Epithelial cell of umbilical artery (primary cell): ENCODE measurements at places on chromosomes 5 and 9. TPM values are rescaled to one million over a fixed set of nuclear protein-coding genes. Genes with fewer than 3 reads are reported as not detected.

Gene CDH9
- total RNA-seq: not detected in 2 replicates

Gene ZNF658
- total RNA-seq: 2.9 and 5.3 TPM in 2 replicates

Gene TMEM174
- total RNA-seq: not detected in 2 replicates

Gene PPP3R2
- total RNA-seq: not detected in 2 replicates

Gene FOXD1
- 0.30 and 0.32 TPM in 2 replicates for total RNA-seq

Gene FIBCD1
- total RNA-seq: under 0.01 and 0.46 TPM in 2 replicates

Gene C9orf50
- not detected in 2 replicates for total RNA-seq
